ENCODE measurements at places on chromosomes 2 and 18.

DNA sequence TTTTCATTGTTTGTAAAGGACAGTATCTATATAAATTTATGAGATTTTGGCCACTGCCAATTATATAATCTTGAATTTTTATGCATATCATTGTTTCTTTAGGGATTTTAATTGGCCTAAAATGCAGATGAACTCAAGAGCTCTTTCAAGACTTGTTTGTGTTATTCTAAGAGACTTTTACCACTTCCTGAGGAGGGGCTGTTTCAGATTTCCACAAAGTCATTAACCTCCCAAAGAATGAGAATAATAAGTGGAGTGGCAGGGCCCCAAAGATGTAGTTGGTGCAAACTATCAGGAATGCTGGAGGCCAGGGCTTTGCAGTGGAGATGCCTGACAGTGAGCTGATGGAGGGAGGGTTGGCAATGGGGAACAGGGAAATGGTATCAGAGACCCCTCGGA lies 15.5 kb upstream of the ACVR1 start:
- no peak for DNase-seq

DNA sequence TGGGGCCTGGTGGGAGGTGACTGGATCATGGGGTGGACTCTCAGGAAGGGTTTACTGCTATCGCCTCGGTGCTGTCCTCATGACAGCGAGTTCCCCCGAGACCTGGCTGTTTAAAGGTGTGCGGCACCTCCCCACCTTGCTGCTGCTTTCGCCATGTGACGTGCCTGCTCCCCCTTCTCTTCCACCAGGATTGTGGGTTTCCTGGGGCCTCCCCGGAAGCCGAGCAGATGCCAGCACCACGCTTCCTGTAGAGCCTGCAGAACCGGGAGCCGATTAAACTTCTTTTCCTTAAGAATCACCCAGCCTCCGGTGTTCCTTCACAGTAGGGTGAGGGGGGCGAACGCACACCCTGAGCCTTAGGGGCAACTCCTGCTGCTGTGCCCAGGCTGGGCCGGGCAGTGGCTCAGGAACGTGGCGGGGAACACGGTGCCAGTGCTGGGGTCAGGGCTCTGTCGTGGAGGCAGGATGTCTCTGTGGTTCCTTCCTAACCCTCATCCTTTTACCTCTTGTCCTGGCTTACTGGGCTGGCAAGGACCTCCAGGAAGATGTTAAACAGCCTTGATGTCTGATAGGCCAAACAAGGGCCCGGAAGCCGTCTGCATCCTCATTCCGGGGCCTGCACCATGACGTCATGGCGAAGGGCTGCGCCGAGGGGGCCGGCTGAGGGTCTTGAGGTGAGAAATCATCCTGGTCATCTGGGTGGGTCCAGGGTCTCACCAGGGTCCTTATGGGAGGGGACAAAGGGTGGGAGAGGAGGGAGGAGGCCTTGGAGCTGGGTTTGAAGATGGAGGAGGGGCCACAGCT lies 12.7 kb downstream of the NEU4 start:
- no peak for DNase-seq

- DNase-seq: no peak
These were observed 18.1 kb downstream of the NCAPH start for GRCh38 chr2:96353606-96354101.

- DNase-seq: no peak
These were observed 424.0 kb downstream of the ARHGAP15 start for GRCh38 chr2:143553261-143553660.

GRCh38 chr2:109318150-109318948 lies 189.3 kb downstream of the SH3RF3 start:
- DNase-seq: no peak

GRCh38 chr18:22912835-22913234 lies 20.3 kb upstream of the RBBP8 start:
- no peak for DNase-seq

- no peak for DNase-seq
These were observed 588 bp downstream of the OTX1 start for GRCh38 chr2:63051042-63051794.

- no peak for DNase-seq
These were observed 467.1 kb downstream of the MBD2 start for GRCh38 chr18:53757328-53757727.

- DNase-seq: no peak
These were observed 285.1 kb downstream of the SS18 start for GRCh38 chr18:25805323-25805722.

All from stimulated activated CD8-positive, alpha-beta memory T cell treated with anti-CD3 and anti-CD28 coated beads, Interleukin-4, amount 100 ng/mL, for 1 hour (primary cell).